ENCODE measurements at places on chromosomes 5 and 9.
A peak's percentile ranks its signal among the peaks of the same experiment; 100 is the strongest.

DNA sequence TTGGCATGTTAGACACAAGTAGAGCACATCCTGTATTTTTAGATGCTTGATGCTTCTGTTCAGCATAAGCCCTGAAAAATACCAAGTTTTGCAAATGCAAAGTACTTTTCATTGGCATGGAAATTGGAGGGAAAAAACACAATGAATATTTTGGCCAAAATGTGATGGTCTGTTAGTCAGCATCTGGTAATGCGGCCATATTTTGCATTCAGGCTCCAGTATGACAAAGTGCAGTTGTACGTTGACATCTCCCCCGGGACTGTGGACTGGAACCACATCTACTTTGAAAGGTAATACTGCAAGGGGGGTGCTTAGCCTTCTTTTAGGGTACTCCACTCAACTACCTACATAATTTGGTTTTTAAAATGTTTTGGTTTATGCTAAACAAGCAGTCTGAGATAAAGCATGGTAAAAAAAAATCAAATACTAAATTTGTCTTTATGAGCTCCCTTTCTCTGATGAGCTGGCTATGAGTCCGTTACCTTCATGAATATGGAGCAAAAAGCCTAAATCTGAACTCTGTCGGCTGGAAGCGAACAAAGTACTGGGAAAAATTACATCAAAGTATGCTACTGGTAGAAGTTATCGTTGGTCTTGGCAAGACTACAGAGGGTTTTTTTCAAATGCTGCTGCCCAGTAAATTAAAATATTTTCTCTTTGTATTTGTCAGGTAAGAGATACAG lies 297.0 kb downstream of the ARHGEF28 start:
- DNase-seq = no peak

- no peak for DNase-seq
These were observed 49.8 kb upstream of the IFNK start for GRCh38 chr9:27474305-27474704.

GRCh38 chr5:135359374-135360165 lies 39.5 kb downstream of the MACROH2A1 start:
- no peak for DNase-seq

DNA sequence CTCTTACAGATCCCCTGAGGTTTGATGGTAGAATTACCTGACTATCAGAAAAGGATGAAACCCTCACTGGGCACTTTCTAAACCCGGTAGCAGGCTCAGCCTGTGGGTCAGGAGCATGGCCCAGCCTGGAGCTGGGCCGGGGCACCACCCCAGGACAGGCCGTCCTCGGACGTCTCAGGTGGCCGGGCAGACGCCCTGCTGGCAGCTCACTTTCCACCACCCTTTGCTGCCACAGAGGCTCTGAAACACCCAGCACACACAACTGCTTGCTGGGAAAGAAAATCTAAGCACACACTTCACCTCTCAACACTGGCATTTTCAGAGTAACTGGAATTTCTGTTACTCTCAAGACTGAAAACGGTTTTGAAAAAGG lies 4.4 kb downstream of the UBAC1 start:
- no peak for DNase-seq

DNA sequence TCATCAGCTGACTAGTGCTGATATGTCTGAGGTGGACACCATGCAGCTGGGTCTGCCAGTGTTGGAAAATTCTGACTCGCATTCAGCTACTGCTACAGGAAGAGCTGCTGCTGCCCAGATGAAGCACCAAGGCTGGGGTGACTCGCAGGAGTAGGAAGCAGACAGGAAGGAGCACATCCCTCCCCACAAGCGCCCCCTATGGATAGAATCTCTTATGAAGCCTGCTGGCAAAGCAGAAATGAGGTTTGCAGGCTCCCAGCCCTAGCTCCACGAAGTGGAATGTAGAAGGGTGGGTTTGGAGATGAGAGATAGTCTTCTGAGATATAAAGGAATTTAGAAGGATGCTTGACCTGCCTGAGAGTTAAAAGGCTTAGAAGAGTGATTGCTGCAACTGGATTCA lies 443.0 kb downstream of the ACTL7B start:
- no peak for DNase-seq

GRCh38 chr9:38089387-38090165 lies 20.5 kb upstream of the SHB start:
- DNase-seq = no peak

- DNase-seq = no peak
These were observed 1.5 kb upstream of the PRDM12 start for GRCh38 chr9:130662970-130663257.

DNA sequence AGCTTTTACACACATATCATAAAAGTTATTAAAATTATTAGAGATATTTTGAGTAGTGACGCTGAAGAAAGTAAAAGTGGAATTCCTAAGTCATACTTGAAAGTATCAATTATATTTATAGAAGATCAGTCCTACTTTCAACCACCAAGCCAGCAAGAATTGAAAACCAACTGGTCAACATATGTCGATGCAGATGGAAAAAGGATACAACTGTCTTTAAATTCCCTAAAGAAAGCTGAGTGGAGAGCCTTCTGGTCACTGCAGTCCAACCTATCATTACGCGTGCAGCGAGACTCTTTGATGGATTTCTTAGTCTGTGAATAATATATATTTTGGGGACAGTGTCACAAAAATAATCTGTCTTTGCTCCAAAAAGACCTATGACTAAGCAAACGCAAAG lies 15.3 kb downstream of the MEF2C start:
- no peak for DNase-seq

GRCh38 chr5:173699966-173700365 lies 83.5 kb upstream of the BOD1 start:
- DNase-seq = no peak

- no peak for DNase-seq
These were observed 184.9 kb downstream of the SEC61B start for GRCh38 chr9:99406939-99407338.

DNA sequence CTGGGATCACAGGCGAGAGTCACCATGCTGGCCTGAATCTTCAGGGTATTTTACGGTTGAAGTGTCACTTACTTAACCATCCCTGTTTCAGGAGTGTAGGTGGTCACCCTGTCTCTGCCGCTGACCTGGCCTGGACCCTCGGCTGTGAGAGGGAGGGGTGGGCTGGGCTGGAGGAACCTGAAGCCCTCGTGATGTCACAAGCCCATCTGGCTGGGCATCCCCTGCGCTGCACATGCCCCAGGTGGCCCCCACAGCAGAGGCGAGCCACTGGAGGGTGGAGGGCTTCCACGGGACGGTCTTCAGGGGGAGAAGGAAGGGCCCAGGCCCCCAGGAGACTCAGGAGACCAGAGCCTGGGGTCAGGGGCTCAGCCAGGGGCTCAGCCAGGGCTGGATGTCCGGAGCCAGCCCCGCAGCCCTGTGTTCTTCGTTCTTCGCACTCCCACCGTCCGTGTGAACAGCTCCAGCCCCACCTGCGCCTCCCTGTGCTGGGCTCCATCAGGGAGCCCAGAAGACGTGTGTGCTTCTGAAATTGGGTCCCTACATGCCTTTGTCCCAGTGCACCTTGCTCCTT lies 7.6 kb upstream of the AHRR start:
- no peak for DNase-seq

DNA sequence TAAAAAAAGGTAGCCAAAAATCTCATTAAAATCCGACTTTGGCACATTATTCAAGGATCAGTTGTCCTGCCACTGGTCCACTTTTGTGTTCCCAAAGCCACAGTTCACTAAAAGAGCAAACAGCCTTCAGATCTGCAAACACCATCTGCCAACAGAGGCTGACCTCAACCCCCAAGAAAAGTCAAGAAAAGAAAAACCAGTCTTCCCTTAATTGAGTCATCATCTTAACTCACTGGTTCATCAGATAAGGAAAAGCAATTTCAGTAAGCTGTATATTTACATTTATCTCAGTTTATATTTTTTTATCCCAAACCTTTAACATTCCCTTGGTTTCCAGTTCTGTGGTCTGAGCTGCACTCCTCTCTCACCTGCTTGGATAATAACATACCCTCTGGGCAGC lies 21.2 kb downstream of the RASEF start:
- no peak for DNase-seq

- DNase-seq = peak; percentile 24
These were observed 61.9 kb downstream of the GLIS3 start for GRCh38 chr9:4237748-4238511.

GRCh38 chr5:90598293-90598692 lies 39.7 kb downstream of the ADGRV1 start:
- DNase-seq = no peak

Measured in GM03348 (cell line).